ENCODE measurements at places on chromosomes 1 and 21. TPM values are rescaled to one million over a fixed set of nuclear protein-coding genes. Genes with fewer than 3 reads are reported as not detected.
A peak's percentile ranks its signal among the peaks of the same experiment; 100 is the strongest.

GRCh38 chr21:28639737-28640136 is 352.9 kb downstream of the LTN1 start:
- peak; percentile 71 for DNase-seq

Gene ARHGEF10L
- total RNA-seq, result 16.1 TPM

DNA sequence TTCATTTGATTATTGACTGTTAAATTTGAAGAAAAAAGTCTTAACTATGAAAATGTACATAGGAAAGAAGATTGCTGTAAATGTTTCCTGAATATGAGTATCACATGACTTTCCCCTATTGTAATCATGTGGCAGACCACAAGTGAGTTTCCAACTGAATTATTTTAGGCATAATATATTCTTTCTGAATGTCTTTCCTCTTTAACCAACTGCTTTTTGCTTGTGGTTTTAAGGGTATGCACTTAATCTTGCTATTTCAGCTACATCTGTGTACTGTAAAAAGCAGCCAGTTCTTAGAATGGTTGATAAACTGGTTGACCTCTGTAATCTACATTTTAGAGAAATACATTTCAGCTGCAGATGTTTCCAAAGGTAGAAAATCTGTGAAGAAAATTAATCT is 400.7 kb downstream of the NEGR1 start:
- no peak for DNase-seq

Gene SPRTN
- 15.9 TPM for total RNA-seq

- no peak for DNase-seq
Observed at GRCh38 chr1:41428738-41429640, 55.5 kb downstream of the EDN2 start.

DNA sequence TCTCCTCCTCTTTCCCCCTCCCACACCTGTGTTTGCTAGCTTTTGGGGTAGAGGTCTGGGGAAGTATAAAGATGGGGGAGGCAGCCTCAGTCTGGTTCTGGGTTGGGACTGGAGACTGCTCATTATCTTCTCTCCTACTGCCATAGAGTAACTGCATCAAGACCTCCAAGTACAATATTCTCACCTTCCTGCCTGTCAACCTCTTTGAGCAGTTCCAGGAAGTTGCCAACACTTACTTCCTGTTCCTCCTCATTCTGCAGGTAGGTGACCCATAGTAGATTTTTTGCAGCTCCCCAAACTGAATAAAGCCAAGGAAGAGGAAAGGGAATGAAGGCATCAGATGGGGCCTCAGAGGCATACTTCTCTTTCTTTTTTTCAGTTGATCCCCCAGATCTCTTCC is 5.3 kb downstream of the ATP8B2 start:
- DNase-seq, result no peak

- DNase-seq, result no peak
Observed at GRCh38 chr21:41390043-41390639, 28.3 kb downstream of the MX2 start.

GRCh38 chr1:16618719-16619118 is 5.4 kb upstream of the NBPF1 start:
- no peak for DNase-seq

Gene C1orf56
- total RNA-seq, result 1.0 TPM

DNA sequence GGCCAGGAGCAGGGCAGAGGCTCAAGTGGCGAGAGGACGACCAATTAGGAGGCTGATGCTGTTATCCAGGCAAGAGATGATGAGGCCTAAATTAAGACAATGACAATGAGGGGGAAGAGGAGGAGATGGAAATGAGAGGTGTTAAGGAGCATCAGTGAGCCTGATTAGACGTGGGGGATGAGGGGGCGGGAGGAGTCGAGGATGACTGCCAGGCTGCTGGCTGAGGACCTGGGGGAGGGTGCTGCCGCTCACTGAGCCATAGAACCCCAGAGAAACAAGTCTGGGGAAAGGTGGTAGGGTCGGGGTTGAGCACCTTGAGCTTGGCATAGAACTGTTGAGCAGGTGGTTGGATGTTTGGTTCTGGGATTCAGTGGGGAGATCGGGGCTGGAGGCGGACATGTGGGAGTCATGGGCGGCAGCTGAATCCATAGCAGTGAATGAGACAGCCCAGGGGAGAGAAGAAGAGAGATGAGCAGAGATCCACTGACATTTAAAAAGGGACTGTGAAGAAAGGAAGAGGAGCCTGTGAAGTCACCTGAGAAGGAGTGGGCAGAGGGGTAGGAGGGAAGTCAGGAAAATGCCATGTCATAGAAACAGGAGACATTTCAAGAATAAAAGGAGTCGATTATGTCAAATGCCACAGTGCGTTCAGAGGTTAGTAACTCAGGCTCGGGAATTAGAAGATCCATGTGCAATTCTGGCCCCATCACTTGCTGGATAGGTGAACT is 28.5 kb downstream of the DLGAP3 start:
- DNase-seq, result no peak

Gene SPATC1L
- 5.3 TPM for total RNA-seq

Gene FBLIM1
- 69.9 TPM for total RNA-seq

GRCh38 chr1:110554871-110555801 is 36.2 kb upstream of the KCNA10 start:
- DNase-seq, result peak; percentile 56

GRCh38 chr1:53822931-53823330 is 15.2 kb downstream of the NDC1 start:
- no peak for DNase-seq

- no peak for DNase-seq
Observed at GRCh38 chr1:93411000-93411399, 36.9 kb upstream of the FNBP1L start.

Gene C1orf52
- total RNA-seq, result 30.9 TPM

DNA sequence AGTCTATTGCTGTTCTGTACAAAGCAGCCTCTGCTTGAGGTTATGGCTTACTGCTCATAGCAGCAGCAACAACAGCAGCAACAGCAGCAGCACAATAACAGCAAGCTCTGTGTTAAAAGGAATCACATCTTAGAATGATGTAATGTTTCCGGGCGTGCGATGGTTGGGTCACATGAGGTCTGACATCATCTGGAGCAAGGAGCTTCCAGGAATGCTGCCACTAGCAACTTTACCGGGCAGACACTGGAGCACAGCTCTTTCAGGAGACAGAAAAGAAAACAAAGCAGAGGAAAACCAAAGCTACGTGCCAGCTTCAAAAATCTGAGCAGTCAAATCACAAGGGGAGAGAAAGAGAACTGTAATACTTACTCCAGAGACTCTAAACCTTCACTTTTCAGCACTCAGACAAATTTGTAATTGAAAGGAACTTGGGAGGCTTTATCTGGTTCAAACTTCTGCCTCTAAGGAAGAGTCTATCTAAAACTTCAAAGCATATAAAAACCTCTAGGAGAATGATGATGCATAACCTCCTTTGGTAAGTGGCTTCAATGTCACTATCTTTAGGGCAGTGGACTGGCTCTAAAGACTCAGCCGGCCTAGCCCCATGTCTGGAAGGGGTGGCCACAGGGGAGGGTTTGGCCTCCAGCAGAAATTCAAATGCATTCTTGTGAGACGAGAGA is 28.3 kb upstream of the RAB3GAP2 start:
- DNase-seq, result peak; percentile 95

GRCh38 chr1:167510881-167511280 is 7.4 kb downstream of the CD247 start:
- DNase-seq, result no peak
